ENCODE measurements at places on chromosomes 7 and 10.
A peak's percentile ranks its signal among the peaks of the same experiment; 100 is the strongest.

DNA sequence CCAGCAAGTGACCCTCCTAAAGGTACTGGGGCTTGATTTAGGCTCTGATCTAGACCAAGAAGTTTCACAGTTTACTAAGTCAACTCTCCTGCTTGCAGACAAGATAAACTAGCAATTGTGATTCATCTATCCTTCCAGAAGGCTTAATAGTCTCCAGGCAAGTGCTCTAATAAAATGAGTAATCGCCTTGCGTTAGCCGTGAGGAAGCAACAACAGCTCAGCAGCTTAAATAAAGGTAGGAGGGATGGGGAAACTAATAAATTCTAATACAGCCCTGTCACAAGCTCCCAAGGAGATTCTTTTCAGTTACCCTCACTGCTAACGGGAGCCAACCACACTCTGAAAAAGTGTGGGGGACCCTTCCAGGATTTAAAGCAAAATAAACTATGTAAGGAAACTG is 48.4 kb downstream of the FRMD4A start:
- no peak for DNase-seq

DNA sequence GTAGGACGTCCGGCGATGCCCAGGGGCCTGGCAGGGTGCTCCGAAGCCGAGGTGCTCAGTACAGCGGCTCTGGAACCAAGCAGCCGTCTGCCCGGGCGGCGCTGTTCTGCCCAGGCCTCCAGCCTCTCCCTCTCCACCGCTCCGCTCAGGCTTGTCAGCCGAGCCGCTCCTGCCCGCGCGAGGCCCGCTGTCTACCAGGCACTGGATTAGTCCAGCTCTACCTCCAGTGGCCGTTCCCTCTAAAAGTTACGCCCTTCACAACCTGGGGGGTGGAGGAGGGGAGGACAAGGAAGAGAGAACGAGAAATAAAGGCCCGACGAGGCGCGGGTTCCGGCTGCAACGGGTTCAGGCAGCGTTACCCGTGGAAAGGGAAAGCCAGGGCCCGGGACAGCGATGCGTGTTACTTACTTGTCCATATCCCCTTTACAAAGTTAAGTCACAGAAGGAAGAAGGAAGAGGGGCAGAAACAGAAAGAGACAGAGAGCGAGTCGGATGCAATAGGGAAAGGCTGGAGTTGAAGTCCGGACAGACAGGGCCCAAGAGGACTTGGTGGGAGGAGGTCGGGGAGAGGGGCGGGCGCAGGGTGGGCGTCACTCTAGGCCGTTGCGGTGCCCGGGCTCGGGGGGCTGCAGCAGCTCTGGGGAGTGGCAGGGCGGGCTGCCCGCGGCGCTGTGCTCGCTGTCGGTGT is 2.8 kb downstream of the SP8 start:
- no peak for DNase-seq

GRCh38 chr10:70905071-70906021 is 17.0 kb upstream of the PCBD1 start:
- no peak for DNase-seq

DNA sequence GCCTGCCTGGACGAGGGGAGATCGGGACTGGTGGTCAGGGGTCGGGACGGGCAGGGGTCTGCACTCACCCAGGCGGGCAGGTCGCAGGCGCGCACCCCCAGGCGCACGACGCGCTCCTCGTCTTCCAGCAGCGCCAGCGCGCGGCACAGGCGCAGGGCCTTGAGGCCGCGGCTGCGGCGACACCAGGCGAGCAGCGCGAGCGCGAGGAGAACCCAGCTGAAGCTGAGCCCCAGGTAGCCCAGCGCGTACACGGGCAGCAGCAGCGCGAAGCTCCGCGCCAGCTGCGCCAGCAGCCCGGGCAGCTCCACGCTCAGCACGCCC is 328 bp downstream of the ESYT2 start:
- DNase-seq: peak; percentile 78

DNA sequence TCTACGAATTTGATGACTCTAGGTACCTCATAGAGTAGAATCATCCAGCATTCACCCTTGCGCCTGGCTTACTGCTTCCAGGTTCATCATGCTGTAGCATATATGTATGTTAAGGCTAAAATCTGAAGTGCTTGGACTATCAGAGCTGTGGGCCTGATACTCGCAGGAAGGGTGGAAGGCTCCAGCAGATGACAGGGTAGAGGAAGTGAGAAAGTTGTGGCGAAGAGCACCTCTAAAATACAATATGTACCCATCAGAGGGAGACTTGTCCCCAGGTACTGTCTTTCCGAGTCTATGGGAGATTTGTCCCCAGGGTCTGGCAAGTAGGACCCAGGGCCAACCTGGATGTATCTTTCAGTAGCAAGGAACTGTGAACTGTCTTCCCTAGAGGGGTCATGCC is 48.1 kb upstream of the PLEKHA1 start:
- no peak for DNase-seq

DNA sequence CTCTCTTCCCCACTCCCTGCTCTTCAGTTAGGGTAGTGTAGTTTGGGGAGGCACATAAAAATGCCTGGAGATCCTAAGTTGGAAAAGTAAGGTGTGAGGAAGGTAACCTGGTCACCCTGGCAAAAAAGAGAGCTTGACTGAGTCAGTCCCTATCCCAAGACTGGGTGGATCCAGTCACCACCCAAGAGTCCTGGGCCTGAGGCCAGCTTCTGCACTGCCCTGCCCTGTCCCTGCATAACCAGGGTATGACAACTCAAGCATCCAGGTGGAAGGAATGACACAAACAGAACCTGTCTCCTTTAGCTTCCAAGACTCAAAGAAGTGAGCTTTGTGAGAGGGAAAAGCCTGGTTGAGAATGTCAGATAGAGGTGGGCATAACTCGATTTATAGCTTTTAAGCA is 26.9 kb upstream of the SORBS1 start:
- DNase-seq: no peak

GRCh38 chr7:711093-711921 is 15.2 kb upstream of the DNAAF5 start:
- no peak for DNase-seq

GRCh38 chr10:118792526-118792925 is 37.8 kb upstream of the CACUL1 start:
- no peak for DNase-seq

- DNase-seq: no peak
Observed at GRCh38 chr7:92053312-92053711, 81.0 kb downstream of the CYP51A1 start.

DNA sequence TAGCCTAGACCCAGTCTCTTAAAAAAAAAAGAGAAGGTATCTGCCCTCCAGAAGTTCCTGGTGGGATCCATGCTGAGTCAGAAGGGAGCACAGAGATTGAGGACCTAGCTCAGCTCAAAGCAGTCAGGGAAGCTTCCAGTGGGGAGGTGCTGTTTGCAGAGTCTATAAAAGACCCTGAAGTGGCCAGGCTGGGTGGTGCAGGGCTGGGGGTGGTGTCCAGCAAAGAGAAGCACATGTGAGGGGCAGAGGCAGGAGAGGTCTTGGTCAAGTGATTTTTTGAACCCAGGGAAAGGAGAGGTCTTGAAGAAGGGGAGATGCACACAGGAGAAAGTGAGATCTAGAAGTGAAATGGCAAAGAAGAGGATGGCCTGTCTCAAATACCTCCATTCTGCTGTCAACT is 130.4 kb upstream of the PODXL start:
- DNase-seq: no peak

DNA sequence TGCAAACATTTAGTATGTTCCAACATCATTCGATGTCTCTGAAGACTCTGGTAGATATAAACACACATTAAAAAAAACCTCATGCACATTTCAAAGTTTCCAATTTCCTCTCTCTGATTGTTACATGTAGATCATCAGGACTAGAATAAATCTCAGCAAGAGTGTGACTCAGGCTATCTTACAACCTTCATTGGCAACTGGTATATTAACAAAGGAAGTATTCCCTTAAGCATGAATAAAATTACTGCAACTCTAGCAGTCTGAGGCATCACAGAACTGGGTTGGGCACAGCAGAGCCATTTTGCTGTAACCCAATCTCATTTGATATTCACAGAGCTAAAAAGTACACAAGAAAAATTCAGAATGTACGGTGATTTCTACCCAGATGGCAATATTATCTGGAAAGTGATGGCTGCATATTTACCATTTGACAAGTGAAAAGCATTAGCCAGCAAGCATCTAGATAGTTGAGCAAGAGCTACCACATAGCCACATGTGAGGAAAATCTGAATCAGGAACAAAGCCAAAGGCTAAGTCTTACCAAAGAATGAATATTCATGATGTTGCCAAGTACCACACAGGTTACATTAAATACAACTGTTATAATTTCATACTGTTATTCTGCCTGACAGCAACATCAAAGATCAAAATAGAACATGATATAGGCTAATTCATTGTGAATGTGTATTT is 232.2 kb downstream of the CRPPA start:
- no peak for DNase-seq

All from NK-92 treated with Interleukin-12 subunit alpha and Interleukin-12 subunit beta, amount 100 ng/mL, for 24 hours (cell line).